ENCODE measurements at places on chromosomes 1 and 21.
A peak's percentile ranks its signal among the peaks of the same experiment; 100 is the strongest.

- DNase-seq = no peak
Measured at GRCh38 chr1:61444288-61444687, 280.7 kb downstream of the TM2D1 start.

GRCh38 chr1:218480588-218481099 lies 135.5 kb downstream of the TGFB2 start:
- DNase-seq = no peak

- no peak for DNase-seq
Measured at GRCh38 chr1:34296059-34296458, 119.4 kb downstream of the C1orf94 start.

DNA sequence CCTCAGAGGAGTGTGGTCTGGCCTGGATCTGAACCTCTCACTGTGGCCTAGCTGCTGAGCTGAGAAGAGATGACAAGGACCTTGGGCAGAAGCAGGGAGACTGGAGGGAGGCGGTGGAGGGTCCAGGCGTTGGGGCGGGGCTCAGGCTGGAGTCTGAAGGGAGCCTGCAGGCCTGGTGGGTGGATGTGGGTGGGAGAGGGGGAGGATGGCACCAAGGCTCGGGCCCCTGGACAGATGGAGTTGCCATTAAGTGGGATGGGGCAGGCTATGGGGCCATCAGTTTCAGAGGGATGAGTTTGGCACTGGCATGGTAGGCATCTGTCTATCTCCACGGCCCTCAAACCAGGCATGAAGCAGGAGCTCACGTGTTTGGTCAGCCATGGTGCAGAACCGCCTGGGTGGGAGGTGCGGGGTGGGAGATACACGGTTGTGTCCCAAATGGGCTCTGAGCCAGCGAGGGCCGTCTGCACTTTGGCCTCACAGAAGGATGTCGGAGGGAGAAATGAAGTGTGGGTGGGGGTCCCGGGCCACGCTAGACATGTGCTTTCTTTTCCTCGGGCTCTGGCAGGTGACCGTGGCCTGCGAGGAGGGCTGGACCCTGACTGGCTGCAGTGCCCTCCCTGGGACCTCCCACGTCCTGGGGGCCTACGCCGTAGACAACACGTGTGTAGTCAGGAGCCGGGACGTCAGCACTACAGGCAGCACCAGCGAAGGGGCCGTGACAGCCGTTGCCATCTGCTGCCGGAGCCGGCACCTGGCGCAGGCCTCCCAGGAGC lies 23.6 kb downstream of the PCSK9 start:
- no peak for DNase-seq

DNA sequence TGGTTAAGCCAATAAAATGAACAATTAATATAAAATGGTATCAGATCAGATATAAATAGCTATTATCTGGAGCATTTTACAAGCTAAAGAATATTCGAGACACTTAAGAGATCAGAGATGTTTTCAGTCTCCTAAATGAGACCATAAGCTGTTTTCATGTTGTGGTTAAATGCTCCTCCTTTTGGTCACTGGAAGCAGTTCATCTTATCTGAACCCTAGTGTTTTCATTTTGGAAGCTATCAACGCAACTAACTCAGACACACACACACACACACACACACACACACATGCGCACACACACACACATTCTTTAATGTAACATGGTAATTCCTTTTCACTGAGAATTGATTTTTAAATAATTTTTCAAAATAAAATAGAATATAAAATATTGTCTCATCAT lies 10.0 kb upstream of the LRRC8C start:
- no peak for DNase-seq

DNA sequence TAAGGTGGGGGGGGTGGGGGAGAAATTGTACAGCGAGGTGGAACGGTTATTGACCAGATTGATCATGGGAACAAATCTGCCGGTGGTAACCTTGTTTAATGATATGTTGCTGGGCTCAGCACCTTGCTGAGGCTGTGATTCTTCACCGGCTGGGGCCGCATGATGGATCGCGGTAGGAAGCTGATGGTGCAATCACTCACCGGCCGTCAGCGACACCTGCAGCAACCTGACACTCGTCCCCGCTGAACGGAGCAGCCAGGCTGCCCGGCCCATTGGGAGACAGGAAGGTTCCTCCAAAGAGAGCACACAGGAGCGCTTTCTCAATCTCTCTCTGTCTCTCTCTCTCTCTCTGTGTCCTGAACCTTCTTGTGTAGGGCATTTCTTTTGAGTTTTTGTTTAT lies 128.5 kb upstream of the RRP15 start:
- no peak for DNase-seq

GRCh38 chr1:16464917-16465625 lies 24.5 kb downstream of the NECAP2 start:
- no peak for DNase-seq

GRCh38 chr21:37797403-37797802 lies 118.9 kb downstream of the KCNJ6 start:
- no peak for DNase-seq

- no peak for DNase-seq
Measured at GRCh38 chr1:24317956-24318614, 1.1 kb upstream of the GRHL3 start.

GRCh38 chr1:20183616-20184271 lies 2.2 kb upstream of the UBXN10 start:
- DNase-seq = peak; percentile 42

DNA sequence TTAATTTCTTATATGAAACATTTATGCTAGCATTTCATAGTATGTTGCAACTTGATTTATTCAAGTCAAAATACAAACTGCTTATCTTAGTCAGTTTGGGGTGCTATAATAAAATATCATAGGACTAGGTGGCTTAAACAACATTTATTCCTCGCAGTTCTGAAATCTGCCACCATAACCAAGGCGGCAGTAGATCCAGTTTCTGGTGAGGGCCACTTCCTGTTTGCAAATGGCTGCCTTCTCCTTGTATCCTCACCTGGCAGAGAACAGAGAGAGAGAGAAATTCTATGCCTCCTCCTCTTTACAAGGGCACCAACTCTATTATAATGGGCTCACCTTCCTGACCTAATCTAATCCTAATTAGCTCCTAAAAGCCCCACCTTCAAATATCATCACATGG lies 76.1 kb upstream of the RGS2 start:
- no peak for DNase-seq

DNA sequence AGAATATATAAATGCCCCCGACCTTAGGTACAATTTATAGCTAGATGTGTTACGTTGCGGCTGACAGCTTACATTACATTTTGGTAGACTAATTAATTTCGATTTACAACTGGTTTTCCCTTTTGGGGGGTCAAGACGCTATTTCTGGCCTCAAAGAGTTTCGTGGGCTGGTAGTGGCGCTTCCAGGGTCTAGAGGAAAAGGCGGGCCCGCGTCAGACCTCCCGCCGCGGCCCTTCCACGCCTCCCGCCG lies 391 bp downstream of the IFT25 start:
- DNase-seq = no peak

DNA sequence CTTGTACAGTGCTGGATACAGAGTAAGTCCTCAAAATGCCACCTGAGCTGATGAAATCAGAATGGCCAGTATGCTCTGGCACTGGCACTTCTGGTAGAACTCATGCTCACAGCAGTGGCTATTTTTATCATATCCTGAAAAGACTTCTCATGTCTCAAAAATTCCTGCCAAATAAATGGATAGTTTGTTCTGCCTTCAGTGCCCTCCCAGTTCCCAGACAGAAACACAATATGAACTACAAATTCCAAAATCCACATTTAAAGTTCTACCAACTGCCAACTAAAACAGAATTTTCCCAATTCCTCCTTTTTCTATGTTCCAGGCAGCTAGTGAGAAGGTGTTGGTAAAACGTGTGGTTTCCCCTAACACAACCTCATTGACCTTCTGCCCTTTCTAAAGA lies 51.4 kb upstream of the RGS1 start:
- DNase-seq = no peak

DNA sequence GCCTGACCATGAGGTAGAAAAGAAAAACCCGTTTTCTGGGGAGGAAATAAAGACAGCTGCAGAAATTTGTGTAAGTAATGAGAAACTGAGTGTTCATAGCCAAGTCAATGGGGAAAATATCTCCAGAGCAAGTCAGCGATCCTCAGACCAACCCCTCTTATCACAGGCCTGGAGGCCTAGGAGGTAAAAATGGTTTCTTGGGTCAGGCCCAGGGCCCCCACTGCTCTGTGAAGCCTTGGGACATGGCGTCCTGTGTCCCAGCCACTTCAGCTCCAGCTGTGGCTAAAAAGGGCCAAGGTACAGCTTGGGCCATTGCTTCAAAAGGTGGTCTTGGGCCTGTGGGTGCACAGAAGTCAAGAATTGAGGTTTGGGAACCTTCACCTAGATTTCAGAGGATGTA lies 101.0 kb downstream of the NPHS2 start:
- DNase-seq = no peak

DNA sequence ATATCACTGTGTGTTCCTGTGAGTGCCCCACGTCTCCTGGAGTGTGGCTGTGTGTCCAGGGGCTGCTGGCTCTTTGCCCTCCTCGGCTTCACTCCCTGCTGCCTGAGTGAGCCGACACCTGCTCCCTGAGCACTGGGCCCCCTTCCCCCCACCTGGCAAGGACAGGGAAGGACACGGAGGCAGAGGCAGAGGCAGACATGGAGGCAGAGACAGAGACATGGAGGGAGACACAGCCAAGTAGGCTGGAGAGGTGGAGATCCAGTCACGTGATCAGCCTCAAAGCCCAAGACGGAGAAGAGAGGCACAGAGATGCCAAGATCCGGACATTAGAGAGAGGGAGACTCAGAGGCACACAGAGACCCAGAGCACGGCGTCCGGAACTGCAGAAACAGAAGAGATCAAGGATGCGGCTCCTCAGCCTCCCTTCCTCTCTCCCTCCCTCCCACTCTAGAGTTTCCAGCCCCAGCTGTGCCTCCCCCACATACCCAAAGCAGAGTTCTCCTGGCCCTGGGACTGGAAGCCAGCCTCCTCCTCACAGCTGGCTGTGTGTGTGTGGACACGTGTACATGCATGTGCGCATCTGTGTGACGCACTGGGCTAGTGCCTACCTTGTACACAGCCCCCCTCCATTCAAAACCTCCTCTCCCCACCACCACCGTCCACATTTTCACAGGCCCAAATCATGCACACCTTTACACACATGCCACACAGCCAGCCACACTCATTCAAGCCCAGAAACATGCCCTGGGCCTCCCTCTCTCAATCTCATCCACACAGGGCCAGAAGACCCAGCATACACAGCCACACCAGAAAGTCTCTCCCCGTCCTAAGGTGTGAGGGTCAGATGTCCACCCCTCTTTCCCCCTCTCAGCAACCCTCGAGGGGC lies 39.1 kb upstream of the WASF2 start:
- DNase-seq = no peak

DNA sequence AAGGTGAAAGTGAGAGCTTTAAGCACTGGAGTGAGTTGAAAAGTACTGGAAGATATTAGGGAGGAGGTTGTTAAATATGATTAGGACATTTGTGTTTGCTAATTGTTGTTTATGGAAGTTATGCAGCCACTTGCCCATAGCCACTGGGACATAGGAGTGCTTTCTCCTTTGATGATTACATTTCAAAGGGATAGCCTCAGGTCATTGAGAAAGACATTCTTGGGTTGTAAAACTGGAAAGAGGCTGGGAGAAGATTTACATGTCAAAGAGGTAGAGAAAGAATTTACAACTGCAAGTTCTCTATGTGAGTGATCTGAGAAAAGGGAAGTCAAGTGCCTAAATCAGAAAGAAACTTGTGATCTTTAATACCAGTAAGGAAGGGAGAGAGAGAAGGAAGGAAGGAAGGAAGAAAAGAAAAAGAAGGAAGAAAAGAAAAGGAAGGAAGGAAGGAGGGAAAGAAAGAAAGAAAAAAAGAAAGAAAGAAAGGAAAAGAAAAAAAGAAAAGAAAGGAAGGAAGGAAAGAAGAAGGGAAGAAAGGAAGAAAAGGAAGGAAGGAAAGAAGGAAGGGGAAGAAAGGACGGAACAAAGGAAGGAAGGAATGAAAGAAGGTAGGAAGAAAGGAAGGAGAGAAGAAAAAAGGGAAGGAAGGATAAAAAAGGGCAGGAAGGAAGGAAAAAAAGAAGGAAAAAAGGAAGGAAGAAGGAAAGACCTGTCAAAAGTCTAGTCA lies 284.6 kb upstream of the DPYD start:
- DNase-seq = no peak

DNA sequence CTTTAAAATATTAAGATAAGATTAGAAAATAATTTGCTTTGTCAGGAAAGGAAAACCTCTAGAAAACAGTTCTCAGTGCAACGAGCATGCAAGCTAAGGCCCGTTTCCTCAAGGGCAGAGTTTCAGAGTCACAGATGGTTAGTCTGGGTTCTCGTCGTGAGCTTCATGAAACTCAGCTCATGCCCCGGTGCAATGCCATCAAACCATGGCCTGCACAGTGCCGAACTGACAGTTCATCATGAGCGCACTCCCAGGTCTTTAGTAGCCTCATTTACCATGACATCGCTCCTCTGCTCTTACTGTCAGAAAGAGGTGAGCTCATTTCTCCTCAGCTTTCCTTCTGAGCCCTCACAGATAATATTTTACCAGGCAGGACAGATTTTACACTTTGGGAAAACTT lies 319.2 kb downstream of the NTNG1 start:
- no peak for DNase-seq

DNA sequence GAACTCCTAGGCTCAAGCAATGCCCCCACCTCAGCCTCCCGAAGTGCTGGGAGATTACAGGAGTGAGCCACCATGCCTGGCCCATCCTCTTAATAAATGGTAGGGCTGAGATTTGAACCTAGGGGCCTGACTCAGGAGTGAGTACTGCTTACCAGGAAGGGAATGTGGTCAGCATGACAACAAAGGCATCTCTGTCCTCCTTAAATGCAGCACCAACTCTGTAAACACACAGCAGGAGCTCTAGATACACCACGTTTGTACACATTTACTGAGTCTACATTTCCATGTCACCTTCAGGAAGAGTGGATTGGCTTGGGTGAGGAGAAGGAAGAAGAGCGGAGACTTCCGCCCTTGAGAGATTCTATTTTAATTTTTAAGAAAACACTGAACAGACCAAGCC lies 38.5 kb downstream of the HIVEP3 start:
- DNase-seq = no peak

DNA sequence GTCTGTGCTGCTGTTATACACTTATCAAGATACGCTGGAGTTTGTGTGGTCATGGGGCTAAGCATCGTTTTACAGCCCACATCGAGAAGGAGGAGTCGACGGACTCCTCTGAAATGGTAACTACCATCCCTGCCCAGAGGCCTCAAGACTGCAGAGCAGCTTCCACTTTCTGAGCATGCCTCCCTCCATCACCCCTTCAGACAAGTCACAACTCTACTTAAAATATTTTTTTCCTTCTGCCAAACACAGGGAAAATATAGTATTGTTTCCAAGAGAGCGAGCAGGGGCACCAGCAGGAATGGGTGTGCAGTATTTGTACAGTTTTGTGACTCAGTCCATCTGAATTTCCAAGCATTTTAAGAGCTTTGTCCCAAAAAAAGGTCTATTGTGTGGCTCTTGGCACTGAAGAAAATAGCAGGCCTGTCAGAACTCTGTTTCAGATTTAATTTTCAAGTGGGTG lies 14.1 kb downstream of the EVA1C start:
- no peak for DNase-seq

GRCh38 chr21:44352253-44352860 lies 1.1 kb upstream of the TRPM2 start:
- no peak for DNase-seq

GRCh38 chr1:149997585-149998262 lies 12.8 kb downstream of the OTUD7B start:
- no peak for DNase-seq
